ENCODE measurements at places on chromosomes 7 and 10.
A peak's percentile ranks its signal among the peaks of the same experiment; 100 is the strongest.

GRCh38 chr10:113517165-113517900 lies 35.5 kb upstream of the HABP2 start:
- DNase-seq, result no peak

DNA sequence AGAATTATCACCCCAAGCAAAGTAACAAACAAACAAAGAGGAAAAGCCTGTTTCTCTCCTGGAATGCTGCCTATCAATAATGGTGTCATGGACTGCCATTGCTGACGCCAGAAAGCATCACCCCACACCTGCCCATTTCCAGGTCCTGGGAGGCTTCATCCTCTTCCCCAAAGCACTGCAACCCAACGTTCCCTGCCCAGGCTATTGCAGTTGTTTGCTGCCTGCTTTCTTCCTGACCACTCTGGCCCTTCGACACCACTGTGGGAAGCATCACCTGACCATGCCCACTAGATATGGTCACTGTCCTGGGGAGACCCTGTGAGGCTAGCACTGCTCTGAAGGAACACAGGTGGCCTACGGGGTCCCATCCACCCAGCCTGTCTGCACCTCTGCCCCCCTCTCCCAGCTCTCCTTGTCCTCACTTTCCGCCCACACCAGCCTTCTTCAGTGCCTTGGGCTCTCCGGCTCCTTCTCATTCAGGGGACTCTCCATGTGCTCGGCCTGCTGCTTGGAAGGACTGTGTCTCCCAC lies 439.6 kb downstream of the GLRX3 start:
- no peak for DNase-seq

DNA sequence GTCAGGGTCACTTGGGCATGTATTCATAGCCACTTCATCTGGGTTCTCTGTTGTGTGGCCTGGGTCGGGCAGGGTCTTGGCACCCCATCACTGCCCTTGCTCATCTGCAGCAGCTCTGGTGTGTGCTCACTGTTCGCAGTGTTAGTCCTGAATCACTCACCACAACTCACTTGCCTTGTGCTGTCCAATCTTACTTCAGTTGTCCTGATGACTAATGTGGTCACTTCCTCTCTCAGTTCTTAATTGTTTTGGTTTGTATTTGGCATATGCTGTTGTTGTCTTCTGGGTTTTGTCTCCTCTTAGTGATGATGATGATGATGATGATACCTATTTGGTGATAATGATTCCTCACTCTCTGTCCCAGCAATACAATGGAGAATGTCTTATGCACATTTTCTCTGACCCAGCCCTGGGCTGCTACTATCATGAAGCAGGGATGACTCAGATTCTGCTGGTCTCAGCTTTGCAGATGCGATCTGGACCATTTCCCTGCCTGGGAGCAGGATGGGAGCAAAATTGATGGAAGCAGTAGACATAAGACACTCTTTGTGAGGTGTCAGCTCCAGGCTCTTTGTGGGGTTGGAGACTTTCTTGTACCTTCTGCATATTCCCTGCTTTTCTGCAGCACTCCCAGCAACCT lies 17.0 kb downstream of the ADRA2A start:
- DNase-seq, result peak; percentile 58

DNA sequence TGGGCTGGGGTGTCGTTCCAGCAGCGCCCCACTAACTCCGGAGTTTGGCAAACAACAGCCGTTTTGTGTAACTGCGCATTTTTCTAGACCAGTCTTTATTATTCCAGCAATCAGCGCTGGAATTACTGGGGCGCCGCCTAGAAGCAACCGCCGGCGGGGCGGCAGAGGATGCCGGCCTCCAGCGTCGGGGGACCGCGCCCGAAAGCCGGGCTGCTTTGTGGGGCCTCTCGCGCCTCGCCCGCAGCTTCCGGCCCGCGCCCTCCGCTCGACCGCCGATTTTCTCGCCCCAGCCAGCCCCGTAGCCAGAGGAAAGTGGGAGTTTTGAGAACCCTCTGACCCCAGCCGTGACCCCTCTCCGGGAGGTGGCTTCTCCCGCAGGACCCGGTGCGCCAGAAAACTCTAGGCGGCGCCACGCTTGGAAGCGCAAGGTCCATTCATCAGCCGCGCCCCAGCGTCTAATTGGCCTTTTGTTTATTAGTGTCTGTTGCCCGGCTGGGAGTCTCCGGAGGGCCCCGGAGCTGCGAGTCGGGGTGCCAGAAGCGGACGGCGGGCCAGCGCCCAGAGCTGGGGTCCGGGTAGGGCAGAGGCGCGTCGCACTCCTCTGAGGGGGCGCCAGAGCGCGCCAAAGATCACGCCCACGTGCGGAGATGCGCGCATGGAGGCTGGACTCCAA lies 10.7 kb downstream of the EMX2 start:
- peak; percentile 51 for DNase-seq

GRCh38 chr7:36838616-36839225 lies 114.4 kb upstream of the AOAH start:
- DNase-seq, result no peak

GRCh38 chr7:130595986-130596385 lies 72.6 kb downstream of the COPG2 start:
- peak; percentile 13 for DNase-seq

- peak; percentile 26 for DNase-seq
Measured at GRCh38 chr7:17054836-17055235, 173.1 kb upstream of the AGR3 start.

DNA sequence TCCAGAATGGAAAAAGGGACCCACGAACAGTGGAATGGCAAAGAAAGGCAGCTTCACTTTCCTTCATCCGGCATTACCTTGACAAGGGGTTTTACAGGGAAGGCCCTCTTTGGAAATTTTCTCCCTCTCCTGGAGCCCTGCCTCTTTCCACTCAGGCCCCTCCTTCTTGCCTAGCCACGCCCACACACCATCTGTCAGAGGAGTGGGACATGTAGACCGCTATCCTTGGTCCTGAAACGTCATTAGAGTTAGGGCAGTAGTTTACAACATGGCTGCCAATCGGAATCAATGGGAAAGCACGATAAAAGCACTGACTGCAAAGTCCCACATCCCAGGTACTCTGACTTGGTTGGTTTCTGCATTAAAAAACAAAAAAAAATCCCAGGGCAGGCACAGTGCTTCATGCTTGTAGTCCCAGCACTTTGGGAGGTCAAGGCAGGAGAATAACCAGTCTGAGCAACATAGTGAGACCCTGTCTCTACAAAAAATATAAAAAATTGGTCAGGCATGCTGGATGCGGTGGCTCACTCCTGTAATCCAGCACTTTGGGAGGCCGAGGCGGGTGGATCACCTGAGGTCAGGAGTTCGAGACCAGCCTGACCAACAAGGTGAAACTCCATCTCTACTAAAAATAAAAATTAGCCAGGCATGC lies 96.4 kb downstream of the MARCHF5 start:
- DNase-seq, result peak; percentile 37

DNA sequence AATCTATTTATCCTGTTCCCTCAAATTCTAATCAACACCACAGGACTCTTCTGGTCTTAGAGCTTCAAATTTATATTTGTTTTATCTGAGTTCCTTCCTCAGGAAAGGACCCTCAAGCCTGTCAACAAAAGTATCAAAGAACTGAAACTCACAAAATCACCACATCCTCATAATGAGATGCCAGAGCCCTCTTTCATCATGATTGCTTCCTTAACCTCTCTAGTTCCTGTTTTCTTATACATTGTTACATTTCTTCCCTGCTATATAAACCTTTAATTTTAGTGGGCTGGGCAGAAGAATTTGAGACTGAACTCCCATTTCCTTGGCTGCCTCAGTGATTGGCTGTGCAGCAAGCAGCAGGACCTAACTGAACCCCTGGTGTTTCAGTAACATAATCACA lies 189.7 kb downstream of the ZNF248 start:
- no peak for DNase-seq

Data from AG10803 (cell line).